ENCODE measurements at places on chromosomes 5 and 9.

GRCh38 chr5:71695071-71695470, 24.0 kb upstream of the CARTPT start:
- DNase-seq: no peak

- no peak for DNase-seq
These were observed 25.9 kb downstream of the GALNT12 start for GRCh38 chr9:98833090-98833956.

DNA sequence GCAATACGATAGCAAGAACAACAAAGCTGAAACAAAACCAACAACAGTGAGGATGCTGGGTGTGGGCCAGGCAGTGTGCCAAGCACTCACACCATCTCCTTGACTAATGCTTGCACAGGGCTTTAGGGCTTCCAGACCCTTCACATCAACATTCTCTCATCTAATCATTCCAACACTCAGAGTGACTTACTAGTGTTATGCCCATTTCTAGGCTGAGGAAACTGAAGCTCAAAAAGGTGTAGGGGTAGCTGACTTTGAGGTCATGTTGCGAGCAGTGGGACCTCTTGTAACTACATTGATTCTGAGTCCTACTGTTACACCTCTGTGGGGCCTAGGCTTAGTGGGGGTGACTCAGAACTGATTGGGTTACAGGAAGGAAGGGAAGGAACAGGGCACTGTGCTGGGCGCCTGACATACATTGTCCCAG, 9.7 kb downstream of the ANGPTL2 start:
- peak; percentile 61 for DNase-seq

DNA sequence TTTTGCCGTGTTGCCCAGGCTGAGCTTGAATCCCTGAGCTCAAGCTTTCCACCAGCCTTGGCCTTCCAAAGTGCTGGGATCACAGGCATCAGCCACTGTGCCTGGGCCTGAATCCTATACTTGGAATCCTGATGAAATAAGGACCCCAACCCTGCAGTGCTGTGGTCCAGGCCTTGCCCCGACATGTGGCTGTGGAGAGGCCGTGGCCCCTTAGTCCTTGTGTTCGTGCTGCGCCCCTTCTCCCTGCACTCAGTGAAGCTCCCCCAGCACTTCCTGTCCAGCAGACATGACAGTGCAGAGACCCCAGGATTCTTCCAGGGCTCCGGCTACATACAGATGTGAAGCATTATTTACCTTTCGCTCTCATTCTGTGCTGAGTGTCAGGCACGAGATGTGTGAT, 52.9 kb downstream of the EHMT1 start:
- DNase-seq: no peak

GRCh38 chr5:137605411-137605810, 106.3 kb upstream of the SPOCK1 start:
- peak; percentile 37 for DNase-seq

- DNase-seq: no peak
These were observed 87.6 kb downstream of the SUSD1 start for GRCh38 chr9:112087506-112087905.

DNA sequence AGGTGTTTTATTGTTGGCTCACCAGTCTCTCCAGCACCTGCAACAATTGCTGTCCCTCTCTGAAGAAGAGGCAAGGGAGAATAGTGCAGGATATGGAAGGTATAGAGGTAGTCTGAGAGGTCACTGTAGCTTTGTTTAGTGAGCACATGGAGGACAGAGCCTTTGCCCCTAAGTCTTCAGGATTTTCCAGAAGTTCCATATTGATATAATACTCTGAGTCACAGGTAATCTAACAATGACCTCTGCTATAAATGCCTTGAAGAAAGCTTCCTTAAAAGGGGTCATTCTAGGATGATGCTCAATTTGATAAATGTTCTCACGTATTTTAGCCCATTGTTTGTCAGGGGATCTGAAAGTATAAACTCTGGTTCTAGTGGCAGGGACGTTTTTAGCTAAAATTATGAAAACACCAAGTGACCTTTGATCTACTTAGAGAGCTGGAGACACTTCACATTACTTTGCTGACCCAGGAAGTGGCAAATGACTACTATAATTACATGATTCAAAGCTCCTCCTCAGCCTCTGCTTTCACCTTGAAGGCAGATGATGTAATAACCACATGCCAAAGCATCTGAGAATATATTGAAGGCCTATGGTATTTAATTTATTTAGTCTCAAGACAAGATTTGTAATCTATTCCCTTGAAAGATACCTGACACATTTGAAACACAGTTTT, 366.9 kb upstream of the NUDT12 start:
- DNase-seq: peak; percentile 74

DNA sequence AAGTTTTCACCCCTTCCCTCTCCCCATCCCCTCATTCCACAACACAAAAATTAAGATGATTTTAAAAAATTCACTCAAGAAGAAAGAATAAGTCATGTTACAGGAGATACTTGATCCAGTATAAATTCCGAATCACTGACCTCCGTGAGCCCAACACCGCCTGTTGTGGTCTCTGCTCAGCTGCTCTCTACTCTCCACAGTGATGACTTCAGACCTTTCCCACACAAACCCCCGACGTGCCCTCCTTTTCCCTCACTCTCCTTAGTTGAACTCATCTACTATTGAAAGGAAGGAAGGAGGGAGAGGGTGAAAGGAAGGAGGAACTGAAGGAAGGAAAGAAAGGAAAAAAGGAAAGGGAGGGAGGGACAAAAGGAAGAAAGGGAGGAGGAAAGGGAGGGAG, 55.1 kb downstream of the ZNF354C start:
- DNase-seq: no peak

DNA sequence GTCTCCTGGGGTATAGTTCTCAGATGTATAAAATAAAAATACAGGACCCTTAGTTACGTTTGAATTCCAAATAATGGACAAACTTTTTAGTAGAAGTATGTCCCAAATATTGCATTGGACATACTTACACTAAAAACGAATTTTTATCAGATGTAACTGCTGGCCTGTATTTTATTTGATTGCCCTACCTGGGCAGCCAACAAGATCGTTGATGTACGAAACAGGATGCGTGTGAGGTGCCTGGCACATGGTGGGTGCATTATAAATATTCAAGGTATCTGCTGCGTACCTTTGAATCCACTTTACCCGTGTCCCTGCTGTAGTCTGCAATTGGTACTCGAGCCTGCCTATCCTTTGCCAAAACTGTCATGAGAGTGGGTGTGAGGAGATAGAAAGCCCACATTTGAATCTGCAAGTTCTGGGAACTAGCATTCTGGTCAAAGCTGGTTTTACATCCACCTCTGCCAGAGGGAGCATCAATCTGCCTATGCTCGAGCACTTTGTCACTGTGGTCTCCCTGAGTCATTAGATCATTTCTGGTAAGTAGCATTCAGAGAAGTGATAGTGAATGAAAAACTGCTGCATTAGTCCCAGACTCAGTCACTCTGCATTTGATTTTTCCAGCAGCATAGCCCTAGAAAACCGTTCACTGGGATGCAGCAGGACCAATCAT, 133.7 kb upstream of the IQGAP2 start:
- no peak for DNase-seq

GRCh38 chr9:79480639-79481038, 91.1 kb upstream of the TLE4 start:
- DNase-seq: no peak

DNA sequence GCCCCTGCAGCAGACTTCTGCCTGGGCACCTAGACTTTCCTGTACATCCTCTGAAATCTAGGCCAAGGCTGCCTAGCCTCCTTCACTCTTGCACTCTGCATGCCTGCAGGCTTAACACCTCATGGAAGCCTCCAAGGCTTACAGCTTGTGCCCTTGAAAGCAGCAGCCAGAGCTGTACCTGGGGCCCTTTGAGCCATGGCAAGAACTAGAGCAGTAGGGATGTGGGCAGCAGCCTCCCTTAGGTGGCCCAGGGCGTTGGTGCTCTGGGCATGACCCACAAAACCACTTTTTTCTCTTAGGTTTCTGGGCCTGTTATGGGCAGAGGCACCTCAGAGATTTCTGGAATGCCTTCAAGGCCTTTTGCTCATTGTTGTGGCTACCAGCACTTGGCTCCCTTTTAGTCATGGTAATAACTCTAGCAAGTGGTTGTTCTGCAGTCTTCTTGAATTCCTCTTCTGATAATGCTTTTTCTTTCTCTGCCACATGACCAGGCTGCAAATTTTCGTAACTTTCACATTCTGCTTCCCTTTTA, 606.2 kb downstream of the TLE4 start:
- no peak for DNase-seq

DNA sequence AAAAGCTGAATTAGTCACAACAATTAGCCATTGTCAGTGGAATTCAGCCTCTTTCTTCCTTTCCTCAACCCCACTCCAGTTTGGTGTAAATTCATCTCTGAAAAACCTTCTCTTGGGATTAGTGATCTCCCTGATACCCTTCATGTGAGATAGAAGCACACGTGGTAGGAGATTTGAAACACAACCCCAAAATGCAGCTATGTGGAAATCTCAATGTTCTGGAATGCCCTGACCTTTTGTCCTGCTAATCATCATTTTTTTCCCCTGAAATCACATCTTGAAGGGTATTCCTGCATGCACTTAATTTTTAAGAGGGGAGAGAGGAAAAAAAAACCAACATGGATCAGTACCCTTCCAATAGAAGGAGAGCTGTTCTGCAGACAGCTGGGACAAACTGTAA, 612.6 kb downstream of the EBF1 start:
- DNase-seq: no peak

GRCh38 chr9:6869081-6869948, 111.5 kb downstream of the KDM4C start:
- DNase-seq: no peak

GRCh38 chr5:67623078-67623477, 426.5 kb upstream of the CD180 start:
- DNase-seq: no peak

DNA sequence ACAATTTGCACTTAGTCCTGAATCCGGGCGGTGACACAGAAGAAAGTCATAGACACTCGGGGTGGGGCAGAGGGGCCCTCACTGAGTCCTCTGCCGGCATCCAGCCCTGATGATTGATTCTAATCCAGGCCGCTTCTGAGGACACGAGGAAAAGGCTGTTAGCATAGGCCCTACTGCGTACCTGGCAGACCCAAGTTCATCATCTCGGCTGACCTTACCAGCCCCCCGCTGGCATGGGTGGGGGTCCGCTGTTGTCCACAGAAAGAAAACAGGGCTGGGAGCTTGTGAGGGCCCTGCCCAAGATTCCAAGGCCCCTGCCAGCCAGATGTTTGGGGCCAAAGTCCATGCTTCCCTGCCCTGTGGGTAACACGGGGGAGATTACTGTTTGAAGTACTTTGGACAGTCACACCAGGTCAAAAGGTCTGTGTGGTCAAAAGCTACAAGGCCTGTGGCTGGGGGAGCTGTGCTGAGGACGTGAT, 24.5 kb downstream of the ERGIC1 start:
- peak; percentile 54 for DNase-seq

GRCh38 chr5:60690326-60690725, 9.6 kb downstream of the DEPDC1B start:
- no peak for DNase-seq

DNA sequence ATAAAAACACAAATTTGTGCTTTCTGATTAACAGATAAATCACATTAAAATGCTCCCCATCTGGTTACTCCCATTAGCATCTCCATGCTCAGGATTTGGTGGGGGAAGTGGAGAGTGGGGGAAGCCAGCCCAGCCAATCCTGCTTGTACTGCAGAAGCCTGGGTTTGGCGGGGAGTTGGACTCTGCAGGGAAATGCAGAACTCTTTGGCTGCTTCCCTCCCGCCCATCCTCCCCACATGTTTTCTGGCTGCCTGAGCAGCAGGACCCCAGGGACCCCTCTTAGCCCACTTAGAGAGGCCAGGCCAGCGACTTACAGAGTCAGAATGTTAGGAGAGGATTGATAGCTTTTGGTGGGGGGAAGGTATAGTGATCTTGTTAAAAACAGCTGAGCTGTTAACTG, 59.5 kb upstream of the FOXI1 start:
- no peak for DNase-seq

- DNase-seq: peak; percentile 95
These were observed 23.4 kb downstream of the WWC1 start for GRCh38 chr5:168314735-168315411.

GRCh38 chr5:127802477-127802865, 99.3 kb downstream of the CCDC192 start:
- DNase-seq: no peak

GRCh38 chr5:133222521-133222920, 170.7 kb downstream of the HSPA4 start:
- DNase-seq: no peak

GRCh38 chr5:55994495-55994997, at the start of gene IL6ST:
Gene IL6ST (minus strand): TSS chr5:55994963. CDS start chr5:55976278, 18,685 bp downstream.
- DNase-seq: peak; percentile 49

- peak; percentile 63 for DNase-seq
These were observed 2118.6 kb upstream of the C9orf72 start for GRCh38 chr9:29691758-29692407.

DNA sequence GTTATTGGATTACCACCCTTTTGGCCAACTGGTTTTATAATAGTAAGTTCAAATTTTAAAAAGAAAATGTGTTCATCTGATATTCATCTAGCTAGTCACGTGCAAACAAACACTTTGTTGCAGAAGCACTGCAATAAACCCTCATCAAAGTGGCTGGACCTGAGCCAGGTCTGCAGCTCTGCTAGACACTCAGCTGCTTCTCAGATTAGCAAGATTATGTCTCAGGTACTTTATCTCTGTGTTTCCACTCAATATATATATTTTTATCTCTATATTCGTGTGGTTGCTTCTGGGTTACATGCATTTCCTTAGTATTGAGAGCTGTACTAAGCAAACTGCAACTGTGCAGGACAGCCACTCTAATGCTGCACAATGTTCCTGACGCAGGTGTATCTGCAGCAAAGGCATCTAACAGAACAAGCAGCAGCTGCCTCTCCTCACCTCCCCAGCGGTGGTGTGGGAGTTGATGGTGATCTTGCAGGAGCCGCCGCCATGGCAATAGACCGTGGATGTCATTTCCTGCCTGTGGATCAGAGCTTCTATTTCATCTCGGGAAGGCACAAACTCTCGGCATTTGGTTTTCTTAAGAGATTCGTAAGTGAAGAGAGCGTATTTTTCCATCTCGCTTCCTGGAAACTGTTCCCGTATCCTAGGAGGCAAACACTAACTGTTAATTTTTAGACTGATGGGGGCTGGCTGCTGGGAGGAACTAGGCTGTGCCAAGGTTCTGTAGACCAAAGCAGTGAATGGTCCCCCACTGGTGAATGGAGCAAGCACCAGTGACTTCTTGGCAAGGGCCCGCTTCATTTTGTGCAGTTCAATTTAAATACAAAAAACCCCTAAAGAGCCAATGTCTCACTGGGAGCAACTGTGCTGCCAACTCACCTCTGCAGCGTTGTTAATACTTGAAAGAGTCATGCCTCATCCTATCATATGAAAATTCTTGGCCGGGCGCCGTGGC, 56.7 kb upstream of the RETREG1 start:
- DNase-seq: no peak

Measured in PC-3 (cell line).